Esophagus squamous epithelium (tissue), 5 donors: ENCODE measurements at places on chromosomes 2 and 18.

- DNase-seq, result no peak
These were observed 708 bp upstream of the RPIA start for GRCh38 chr2:88690591-88691338.

DNA sequence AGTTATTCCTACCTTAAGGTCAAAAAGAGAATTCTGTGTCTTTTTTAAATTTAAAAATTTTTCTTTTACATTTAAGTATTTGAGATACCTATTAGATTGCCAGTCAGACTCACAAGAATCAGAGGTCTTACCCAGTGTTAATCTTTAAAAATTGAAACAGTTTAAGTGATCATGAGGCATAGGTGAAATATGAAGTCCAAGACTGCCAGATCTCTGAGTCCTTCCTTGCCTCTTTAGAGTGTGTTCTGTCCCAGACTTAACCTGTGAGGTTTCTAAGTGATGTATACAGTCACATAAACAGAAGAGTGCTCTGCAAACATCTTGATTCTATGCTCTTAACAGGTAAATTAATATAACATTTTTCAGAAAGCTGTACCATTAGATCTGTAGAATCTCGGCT, 40.6 kb downstream of the ACTR3 start:
- no peak for DNase-seq

- DNase-seq, result no peak
These were observed 298.4 kb downstream of the NYAP2 start for GRCh38 chr2:225697936-225698335.

- no peak for DNase-seq
These were observed 61.1 kb downstream of the COA5 start for GRCh38 chr2:98547092-98547790.

- no peak for DNase-seq
These were observed 36.3 kb upstream of the ITM2C start for GRCh38 chr2:230828272-230828961.

- DNase-seq, result no peak
These were observed 7.4 kb downstream of the ASXL3 start for GRCh38 chr18:33585431-33585775.

GRCh38 chr2:240619506-240620148, 5.7 kb upstream of the GPR35 start:
- no peak for DNase-seq

DNA sequence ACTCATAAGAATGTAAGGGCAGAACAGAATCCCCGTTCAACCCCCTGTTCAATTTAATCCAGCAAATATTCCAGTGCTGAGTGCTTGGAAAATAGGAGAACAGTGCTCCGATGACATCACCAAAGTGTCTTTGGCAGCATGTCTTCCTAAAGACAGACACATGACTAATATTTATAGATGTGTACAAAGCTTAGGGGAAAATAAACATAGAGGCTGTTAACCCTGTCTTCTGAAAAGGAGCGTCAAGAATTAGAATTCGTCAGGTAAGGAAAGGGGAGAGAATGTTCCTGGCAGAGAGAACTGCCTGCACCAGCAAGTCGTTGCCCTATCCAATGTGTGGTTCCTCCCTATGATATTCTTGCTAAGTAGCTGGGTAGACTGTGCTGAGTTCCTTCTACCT, 72.7 kb downstream of the PLB1 start:
- DNase-seq, result no peak

- no peak for DNase-seq
These were observed 27.1 kb downstream of the LIPG start for GRCh38 chr18:49588971-49589370.

GRCh38 chr2:177723235-177723634, 330.7 kb downstream of the AGPS start:
- DNase-seq, result no peak

DNA sequence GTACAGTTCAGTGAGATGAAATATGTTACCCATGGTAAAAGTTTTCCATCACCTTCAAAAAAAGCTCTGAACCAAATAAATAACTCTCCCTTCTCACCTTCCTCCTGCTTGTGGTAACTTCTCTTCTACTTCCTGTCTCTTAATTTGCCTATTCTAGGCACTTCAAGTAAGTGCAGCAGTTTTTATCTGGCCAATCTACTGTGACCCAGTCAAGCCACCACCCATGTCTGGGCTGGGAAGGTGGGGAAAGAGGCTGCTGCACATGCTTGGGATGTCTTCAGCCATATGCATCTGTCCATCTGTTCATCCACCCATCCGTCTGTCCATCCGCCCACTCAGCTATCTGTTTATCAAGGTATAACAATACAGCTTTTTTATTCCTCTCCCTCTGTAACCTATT, 31.6 kb downstream of the ZNF532 start:
- no peak for DNase-seq

GRCh38 chr2:212414767-212415211, 123.8 kb downstream of the ERBB4 start:
- DNase-seq, result no peak

- DNase-seq, result no peak
These were observed 41.4 kb downstream of the B4GALT6 start for GRCh38 chr18:31643003-31643402.

GRCh38 chr18:54529444-54529843, 61.6 kb upstream of the DYNAP start:
- no peak for DNase-seq

GRCh38 chr2:166057370-166058164, 70.3 kb downstream of the SCN1A start:
- DNase-seq, result no peak

GRCh38 chr2:12044857-12045256, 298.4 kb downstream of the LPIN1 start:
- no peak for DNase-seq

- DNase-seq, result no peak
These were observed 77.5 kb downstream of the CDK15 start for GRCh38 chr2:201883606-201884369.

- no peak for DNase-seq
These were observed 21.0 kb upstream of the STAT4 start for GRCh38 chr2:191171708-191172355.

DNA sequence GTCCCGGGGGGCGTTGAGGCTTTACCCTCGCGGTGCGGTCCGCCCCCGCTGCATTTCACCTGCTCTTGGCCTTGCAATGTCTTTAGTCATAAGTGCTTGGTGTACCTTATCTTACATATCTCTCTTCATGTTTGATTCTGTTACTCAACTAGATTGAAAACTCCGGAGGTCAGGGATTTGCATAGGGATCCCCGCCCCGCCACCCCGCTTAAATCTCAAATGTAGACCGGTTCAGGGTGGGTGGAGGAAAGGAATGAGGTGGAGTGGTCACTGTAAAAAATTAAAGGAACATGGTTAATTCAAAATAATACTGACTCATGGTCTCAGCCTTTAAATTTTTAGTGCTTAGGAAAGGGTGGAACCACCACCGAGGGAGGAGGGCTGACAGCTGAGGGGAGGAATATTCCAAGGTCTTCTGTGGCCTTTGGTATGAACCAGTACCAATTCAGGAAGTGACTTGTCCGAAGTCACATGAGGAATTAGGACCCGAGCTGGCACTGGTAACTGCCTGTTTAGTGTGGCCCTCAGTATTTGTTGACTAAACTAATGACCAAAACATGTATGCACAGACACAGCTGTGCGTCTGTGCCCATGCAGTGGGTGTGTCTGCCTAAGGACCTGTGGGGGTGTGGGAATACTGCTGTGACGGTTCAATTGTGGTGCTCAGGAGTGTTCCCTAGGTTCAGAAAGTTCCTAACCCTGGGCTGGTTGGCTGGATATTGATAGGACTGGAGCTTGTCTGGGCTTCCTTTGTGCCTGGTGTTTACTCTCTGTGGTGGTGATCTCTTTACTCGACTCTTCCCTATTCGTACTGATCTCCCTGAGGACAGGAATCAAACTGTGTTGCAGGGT, 1.0 kb downstream of the PLEKHB2 start:
- DNase-seq, result no peak

- no peak for DNase-seq
These were observed 267.4 kb upstream of the RAB6C start for GRCh38 chr2:129711816-129712675.

DNA sequence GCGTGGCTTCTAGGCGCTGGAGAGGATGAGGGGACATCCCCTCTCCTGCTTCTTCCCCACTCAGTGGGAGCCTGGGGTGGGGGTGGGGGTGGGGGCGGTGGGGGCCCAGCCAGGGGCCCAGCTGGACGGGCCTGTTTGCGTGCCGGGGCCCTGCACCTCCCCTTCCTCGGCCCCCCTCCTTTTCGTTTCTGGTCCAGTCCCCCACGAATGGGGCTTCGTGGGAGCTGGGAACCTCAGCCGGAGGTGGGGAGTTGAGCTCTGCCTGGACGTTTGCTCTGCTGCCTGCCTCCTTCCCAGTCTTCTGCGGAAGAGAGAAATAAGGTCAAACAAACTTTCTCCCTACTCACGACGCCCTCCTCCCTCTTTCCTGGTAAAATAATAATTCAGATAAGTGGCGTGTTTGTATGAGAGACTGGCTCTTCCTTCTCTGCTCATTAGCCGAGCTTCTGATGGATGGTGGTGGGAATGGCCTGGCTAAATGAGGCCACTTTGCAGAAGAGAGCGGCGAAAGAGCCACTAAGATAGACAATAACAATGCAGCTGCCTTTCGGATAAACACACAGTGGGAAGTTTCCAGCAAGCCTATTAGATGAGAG, 782 bp downstream of the MTA3 start:
- DNase-seq, result no peak

- DNase-seq, result no peak
These were observed 480.1 kb upstream of the TCF4 start for GRCh38 chr18:56067969-56068671.

- no peak for DNase-seq
These were observed 39.9 kb downstream of the REEP1 start for GRCh38 chr2:86297382-86298147.

GRCh38 chr2:236940497-236940896, 145.2 kb upstream of the COPS8 start:
- no peak for DNase-seq

- DNase-seq, result no peak
These were observed 127.5 kb downstream of the GLI2 start for GRCh38 chr2:120863146-120863545.

DNA sequence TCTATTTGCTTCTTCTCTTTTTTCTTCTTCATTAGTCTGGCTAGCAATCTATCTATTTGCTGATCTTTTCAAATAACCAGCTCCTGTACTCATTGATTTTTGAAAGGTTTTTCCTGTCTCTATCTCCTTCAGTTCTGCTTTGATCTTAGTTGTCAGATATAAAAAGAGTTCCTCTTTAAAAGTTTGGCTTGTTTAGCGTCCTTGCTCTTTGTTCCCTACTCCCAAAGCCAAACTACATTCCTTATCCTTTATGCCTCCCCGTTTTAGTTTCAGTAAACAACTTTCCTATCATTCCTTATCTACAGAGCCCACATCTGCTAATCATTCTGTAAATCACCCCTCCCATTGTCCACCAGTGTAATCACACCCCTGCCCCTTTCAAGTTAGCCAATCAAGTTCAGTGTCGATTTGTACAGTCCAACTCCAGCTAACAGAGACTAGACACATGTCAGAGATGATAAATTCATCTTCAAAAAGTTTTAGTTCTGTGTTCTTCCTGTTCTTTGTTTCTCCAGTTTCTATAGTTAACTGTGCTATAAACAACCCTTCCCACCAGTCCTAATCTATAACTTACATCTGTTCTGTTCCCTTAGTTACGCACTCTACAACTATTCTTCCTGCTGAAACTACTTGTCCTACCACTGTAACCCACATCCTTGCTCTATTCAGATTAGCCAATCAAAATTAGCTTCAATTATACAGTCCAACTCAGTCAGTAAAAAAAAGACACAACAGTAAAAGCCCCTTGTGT, 44.4 kb downstream of the TFPI start:
- no peak for DNase-seq

GRCh38 chr18:12369211-12369610, 7.8 kb downstream of the AFG3L2 start:
- DNase-seq, result no peak

DNA sequence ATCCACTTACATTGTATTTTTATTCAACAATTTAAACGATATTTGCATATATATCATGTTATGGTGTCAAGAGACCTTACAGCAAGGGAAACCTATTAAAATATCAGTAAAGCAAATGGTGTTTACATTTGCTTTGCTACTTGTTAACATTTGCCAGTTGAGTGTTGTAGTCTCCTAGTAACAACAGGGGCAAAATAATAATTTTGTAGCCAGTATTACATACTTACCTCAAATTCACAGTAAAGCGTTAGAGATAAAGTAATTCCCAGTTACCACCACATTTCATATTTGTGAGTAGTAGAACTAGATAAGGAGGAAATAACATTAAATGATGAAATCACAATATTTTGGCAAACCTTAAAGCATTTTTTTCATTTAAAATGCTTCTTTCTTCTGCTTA, 71.3 kb downstream of the FASTKD2 start:
- DNase-seq, result no peak
